ENCODE measurements at places on chromosomes 1 and 21.

DNA sequence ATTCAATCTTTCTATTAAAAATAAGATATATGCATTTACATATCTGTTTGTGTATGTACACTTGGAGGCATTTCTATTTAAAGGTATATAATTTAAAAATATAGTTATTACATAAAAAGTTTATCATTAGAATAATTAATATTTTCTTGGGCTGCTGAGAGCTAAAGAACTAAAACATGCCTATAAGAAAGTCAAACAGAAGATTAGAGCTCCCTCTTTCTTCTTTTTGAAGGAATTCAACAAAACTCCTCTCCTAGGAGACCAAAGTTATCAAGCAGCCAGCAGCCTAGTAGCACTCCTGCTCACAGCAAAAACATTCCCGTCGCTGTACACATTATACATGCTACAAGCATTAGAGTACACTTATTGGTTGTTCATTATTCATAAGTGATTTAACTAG lies 216.4 kb downstream of the VAV3 start:
- no peaks in the 10 kb centered on the region for H3K27me3 ChIP-seq
- no peak overlapping the region for H3K27ac ChIP-seq
- H3K36me3 ChIP-seq = no peaks in the 10 kb centered on the region
- no peak overlapping the region for H3K4me3 ChIP-seq

- H3K27me3 ChIP-seq = no peaks in the 10 kb centered on the region
- no peak overlapping the region for H3K27ac ChIP-seq
- H3K36me3 ChIP-seq = peaks cover 27% of the 10 kb centered on the region
- H3K4me3 ChIP-seq = no peak overlapping the region
- DNase-seq = no peak
- peaks cover 35% of the 10 kb centered on the region for H3K4me1 ChIP-seq
These were observed 4.7 kb downstream of the ELOA start for GRCh38 chr1:23748016-23748415.

DNA sequence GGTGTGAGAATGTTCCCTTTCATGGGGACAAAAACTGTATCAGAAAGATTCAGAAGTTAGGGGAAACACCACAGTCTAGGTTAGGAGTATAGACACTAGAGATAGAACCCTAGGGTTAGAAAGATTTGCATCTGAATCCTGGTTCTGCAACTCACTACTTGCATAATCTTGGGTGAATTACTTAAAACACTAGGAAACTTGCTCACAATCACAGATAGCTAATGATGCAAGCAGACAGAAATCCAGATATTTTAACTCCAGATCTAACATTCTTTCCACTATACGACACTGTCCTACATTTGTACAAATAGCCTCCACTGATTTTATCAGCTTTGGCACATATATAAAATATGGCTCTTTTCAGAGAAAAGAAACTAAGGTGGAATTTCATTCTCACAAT lies 30.8 kb upstream of the GLIS1 start:
- no peak for DNase-seq
- H3K4me3 ChIP-seq = no peak overlapping the region
- peaks cover 14% of the 10 kb centered on the region for H3K36me3 ChIP-seq
- peaks cover 5% of the 10 kb centered on the region for H3K4me1 ChIP-seq
- H3K27ac ChIP-seq = no peak overlapping the region
- no peaks in the 10 kb centered on the region for H3K27me3 ChIP-seq

GRCh38 chr1:2044510-2045319 lies 5.5 kb upstream of the PRKCZ start:
- H3K36me3 ChIP-seq = no peaks in the 10 kb centered on the region
- H3K27ac ChIP-seq = no peak overlapping the region
- H3K4me1 ChIP-seq = peaks cover 16% of the 10 kb centered on the region
- H3K27me3 ChIP-seq = no peaks in the 10 kb centered on the region

- H3K36me3 ChIP-seq = no peaks in the 10 kb centered on the region
- H3K27me3 ChIP-seq = no peaks in the 10 kb centered on the region
- no peak for DNase-seq
These were observed 302.3 kb downstream of the PTPRU start for GRCh38 chr1:29538586-29538985.

DNA sequence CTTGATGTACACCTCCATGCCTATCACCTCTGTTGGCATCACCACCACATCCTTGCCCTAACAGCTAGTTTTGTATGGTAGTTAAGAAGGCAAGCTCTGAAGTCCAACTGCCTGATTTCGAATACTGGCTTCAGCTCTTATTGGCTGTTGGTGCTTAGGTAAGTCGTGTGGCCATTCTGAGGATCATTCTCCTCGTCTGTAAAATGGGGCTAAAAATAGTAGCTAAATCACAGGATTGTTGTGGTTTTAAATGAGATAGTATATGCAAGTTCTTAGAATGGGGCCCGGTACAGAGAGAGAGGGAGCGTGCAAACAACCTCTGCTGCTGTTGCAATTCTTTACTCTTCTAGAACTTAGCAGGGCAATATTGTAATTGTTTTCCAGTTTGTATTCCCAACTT lies 20.8 kb upstream of the SPOCD1 start:
- H3K36me3 ChIP-seq = no peaks in the 10 kb centered on the region
- H3K4me3 ChIP-seq = no peak overlapping the region
- no peak overlapping the region for H3K27ac ChIP-seq

- no peaks in the 10 kb centered on the region for H3K36me3 ChIP-seq
- no peak overlapping the region for H3K4me3 ChIP-seq
- no peaks in the 10 kb centered on the region for H3K27me3 ChIP-seq
- no peak overlapping the region for H3K27ac ChIP-seq
These were observed 9.4 kb upstream of the MNDA start for GRCh38 chr1:158821723-158822122.

DNA sequence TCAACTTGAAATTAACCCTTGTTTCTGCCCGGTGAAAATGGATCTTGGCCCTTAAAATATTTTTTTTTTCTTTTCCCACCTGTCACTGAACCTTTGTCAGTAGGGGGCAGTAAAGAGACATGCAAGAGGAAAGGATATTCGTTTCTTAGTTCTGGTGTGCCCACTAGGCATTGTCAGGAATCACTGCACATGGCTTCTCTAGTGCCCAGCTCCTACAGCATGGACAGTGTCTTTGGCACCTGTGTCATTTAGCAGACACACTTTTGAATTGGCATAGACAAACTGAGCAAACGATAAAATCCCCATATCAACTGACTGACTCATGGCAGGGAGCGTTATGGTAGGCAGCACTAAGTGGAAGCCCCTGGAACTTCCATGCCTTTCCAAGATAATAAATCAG lies 1048.1 kb downstream of the BRINP3 start:
- no peaks in the 10 kb centered on the region for H3K4me1 ChIP-seq
- no peak overlapping the region for H3K4me3 ChIP-seq
- H3K27me3 ChIP-seq = no peaks in the 10 kb centered on the region
- DNase-seq = no peak
- no peaks in the 10 kb centered on the region for H3K36me3 ChIP-seq

- H3K36me3 ChIP-seq = no peaks in the 10 kb centered on the region
- no peak for DNase-seq
- no peaks in the 10 kb centered on the region for H3K27me3 ChIP-seq
- H3K27ac ChIP-seq = no peak overlapping the region
- no peaks in the 10 kb centered on the region for H3K4me1 ChIP-seq
These were observed 6.2 kb upstream of the PADI4 start for GRCh38 chr1:17301767-17302166.

- H3K27ac ChIP-seq = no peak overlapping the region
- no peak overlapping the region for H3K4me3 ChIP-seq
- no peak for DNase-seq
- no peaks in the 10 kb centered on the region for H3K4me1 ChIP-seq
These were observed 194.1 kb downstream of the COL24A1 start for GRCh38 chr1:85962457-85962856.

DNA sequence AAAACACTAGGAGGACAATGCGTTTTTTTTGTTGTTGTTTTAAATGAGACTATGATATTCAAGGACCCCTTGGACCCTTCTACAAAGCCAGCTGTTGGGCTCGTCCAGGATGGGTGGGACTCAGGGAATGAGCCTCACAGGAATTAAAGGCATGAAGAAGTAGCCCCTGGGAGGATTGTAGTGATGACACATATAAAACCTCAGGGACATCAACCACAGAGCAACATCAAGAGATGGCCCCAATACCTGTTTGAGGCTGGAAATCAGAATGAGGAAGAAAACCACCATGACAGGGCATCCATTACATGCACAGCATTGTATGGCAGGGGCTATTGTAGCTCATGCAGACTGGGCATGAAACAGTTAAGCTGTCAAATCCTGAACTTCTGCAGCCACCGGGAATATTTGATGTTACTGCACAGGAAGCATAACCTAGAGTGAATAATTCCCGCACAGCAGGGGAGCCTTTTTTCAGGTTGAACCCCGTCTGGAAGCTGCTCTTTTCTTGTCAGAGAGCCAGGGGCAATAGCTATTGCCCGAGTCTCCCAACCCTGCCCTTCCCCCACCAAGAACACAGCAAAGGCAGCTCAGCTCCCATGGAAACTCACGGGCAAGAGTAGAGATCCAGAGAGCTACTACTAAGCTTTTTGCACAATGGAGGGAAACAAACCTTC lies 140.2 kb upstream of the FGGY start:
- H3K4me3 ChIP-seq = no peak overlapping the region
- H3K4me1 ChIP-seq = no peaks in the 10 kb centered on the region
- no peaks in the 10 kb centered on the region for H3K36me3 ChIP-seq
- H3K27ac ChIP-seq = no peak overlapping the region

DNA sequence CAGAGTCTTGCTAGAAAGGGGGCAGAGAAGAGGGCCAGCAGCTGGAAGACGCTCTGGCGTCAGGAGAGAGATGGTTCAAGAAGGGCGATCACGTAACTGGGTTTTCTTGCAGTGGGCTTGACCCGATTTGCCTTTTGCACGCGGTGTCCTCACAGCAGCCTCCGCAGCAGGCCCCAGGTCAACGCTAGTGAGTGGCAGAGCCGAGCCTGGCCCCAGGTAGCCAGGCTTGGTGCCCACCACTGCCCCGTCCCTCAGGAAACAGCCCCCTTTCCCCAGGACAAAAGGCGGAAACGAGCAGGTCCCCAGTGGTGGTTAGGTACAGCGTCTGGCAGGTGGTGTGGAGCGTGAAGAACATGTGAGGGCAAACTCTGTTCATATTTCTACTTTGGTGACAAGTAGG lies 8.6 kb upstream of the UTS2 start:
- H3K4me1 ChIP-seq = no peaks in the 10 kb centered on the region
- H3K27me3 ChIP-seq = no peaks in the 10 kb centered on the region
- no peak overlapping the region for H3K4me3 ChIP-seq
- no peak overlapping the region for H3K27ac ChIP-seq
- no peaks in the 10 kb centered on the region for H3K36me3 ChIP-seq
- DNase-seq = no peak

DNA sequence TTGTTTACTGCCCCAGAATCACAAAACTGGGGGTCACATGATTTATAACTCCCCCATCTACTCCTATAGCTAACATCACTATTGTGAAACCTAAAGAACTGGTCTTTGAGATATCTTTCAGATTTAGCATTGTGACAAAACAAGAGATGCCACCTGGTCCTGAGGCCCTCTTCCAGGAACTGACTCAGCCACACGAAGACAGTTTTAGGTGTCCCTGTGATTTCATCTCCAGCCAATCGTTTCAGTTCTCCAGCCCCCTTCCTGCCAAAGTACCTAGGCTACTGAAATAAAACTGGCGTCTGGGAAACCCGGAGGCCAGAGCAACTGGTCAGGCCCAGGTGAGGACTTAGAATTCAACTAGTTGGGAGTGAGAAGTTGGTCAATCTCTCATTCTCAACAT lies 36.6 kb downstream of the TBX19 start:
- H3K27ac ChIP-seq = no peak overlapping the region
- no peaks in the 10 kb centered on the region for H3K4me1 ChIP-seq
- no peak overlapping the region for H3K4me3 ChIP-seq
- DNase-seq = no peak

GRCh38 chr1:10980841-10981727 lies 31.4 kb upstream of the TARDBP start:
- H3K36me3 ChIP-seq = no peaks in the 10 kb centered on the region
- no peak for DNase-seq
- H3K27ac ChIP-seq = no peak overlapping the region

- DNase-seq = no peak
- H3K27ac ChIP-seq = no peak overlapping the region
- H3K4me3 ChIP-seq = no peak overlapping the region
- H3K4me1 ChIP-seq = no peaks in the 10 kb centered on the region
- H3K36me3 ChIP-seq = no peaks in the 10 kb centered on the region
These were observed 89.0 kb upstream of the MACF1 start for GRCh38 chr1:39115271-39116110.

DNA sequence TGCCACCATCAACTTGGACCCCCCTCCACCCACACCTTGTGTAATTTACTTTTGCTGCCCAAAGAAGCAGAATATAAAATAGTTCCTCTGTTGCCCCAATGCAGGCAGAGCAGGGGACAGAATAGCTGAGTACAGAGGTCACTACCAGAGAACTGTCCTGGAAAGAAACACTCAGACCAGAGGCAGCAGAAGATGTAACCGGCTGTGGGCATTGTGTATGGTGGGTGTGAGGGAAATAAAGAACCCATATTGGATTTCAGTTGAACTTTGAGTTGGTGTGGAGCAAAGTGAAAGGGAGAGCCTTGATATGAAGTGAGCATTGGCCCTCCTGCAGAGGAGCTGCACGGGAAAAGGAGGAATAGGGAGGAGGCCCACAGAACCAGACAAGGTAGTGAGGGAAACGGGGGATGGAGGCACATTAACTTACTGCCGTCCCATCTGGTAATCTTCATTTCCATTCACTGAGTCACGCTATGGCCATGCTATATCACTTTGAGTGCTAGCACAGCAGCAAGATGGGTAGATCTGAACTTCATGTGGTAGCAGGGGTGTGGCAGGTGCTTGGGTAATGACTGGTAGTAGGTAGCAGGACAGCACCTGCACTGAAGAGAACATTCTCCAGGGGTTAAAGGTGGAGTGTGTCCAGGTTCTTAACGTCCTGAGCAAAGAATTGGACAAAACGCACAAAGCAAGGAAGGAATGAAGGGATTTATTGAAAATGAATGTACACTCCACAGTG lies 56.3 kb upstream of the FBXO28 start:
- H3K36me3 ChIP-seq = no peaks in the 10 kb centered on the region
- H3K4me3 ChIP-seq = no peak overlapping the region
- no peak for DNase-seq
- no peaks in the 10 kb centered on the region for H3K27me3 ChIP-seq
- H3K27ac ChIP-seq = no peak overlapping the region

GRCh38 chr21:41024746-41025254 lies 143.2 kb upstream of the BACE2 start:
- no peaks in the 10 kb centered on the region for H3K36me3 ChIP-seq
- no peak overlapping the region for H3K27ac ChIP-seq
- H3K4me3 ChIP-seq = no peak overlapping the region
- no peaks in the 10 kb centered on the region for H3K4me1 ChIP-seq
- DNase-seq = no peak

- H3K27ac ChIP-seq = no peak overlapping the region
- no peak for DNase-seq
- no peaks in the 10 kb centered on the region for H3K4me1 ChIP-seq
- H3K36me3 ChIP-seq = no peaks in the 10 kb centered on the region
These were observed 9.5 kb downstream of the ETNK2 start for GRCh38 chr1:204142032-204142974.

- H3K4me1 ChIP-seq = peaks cover 39% of the 10 kb centered on the region
- DNase-seq = no peak
- no peak overlapping the region for H3K27ac ChIP-seq
- no peaks in the 10 kb centered on the region for H3K27me3 ChIP-seq
- no peak overlapping the region for H3K4me3 ChIP-seq
These were observed 20.7 kb upstream of the PADI1 start for GRCh38 chr1:17184161-17184665.
